Heart left ventricle (tissue), 16 donors: ENCODE measurements at places on chromosomes 5 and 9. TPM values are rescaled to one million over a fixed set of nuclear protein-coding genes. Genes with fewer than 3 reads are reported as not detected.

DNA sequence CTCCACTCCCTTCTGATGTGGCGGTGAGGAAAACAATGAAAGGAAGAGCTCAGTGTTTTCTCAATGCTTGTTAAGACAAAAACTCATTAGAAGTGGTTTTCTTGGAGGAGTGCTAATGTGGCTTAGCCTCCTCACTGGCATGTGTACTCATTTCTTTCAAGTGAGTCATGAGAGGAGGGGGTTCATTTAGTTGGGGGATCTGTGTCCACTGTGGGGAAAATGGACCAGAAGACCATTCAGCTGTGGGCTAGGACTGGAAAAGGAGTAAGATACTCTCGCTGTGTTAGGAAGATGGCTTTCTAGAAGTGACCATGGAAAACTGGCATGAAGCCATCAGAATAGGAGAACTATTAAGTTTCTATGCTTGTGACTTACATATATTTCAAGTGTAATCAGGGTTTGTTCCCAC is 23.5 kb downstream of the KLF9 start:
- DNase-seq = no peak

DNA sequence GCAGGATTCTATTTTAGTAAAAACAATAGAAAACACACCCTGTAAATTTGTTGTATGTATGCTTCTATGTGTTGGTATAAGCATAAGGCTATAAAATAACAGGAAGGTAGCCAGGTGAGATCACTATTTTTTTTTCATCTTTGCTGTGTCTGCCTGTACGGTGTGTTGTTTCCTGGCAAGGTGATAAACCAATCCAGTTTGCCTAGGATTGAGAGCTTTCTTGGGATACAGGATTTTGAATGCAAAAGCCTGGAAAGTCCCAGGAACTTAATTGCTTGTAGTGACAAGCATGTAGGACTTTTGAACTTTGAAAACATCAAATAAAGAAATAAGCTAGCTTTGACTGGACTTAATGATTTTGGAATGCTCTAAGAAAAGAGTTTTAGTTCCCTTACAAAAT is 83.3 kb upstream of the RORB start:
- DNase-seq = no peak

GRCh38 chr9:86721843-86722705 is 225.2 kb downstream of the GAS1 start:
- DNase-seq = peak; percentile 59

DNA sequence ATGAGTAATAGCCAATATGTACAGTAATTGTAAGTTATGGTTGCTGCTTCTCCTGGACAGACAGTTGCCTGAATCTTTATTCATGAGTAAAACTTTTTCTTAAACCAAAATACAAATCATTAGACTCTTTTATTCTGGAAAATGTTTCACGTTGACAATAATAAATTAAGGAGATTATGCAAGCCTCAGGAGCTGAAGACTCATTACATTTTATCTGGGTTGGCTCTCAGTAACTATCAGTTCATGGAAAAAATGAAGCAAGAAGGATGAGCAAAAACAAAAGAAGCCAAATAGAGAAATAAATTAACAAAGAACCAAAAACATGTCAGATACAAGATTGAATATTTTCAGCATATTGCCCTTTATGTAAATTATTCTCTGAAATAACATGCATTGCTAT is 88.9 kb upstream of the PRR16 start:
- no peak for DNase-seq

DNA sequence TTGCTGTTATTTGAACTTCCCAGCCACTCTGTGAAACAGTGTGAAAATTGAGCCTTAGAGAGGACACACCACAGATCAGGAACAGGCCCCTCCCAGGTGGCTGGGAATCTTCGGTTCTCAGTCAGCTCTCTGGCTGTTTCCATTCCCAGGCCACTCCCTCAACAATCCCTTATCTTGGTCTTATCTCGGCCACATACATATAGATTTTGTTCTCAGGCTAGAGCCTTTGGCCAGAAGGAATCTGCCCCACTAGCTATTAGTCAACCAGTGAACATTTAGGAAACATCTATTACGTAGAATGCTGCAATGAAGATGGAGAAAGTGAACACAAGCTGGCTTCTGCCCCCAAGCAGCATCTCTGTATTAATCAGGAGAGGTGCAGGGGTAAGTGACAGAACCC is 21.0 kb upstream of the WWC1 start:
- no peak for DNase-seq

DNA sequence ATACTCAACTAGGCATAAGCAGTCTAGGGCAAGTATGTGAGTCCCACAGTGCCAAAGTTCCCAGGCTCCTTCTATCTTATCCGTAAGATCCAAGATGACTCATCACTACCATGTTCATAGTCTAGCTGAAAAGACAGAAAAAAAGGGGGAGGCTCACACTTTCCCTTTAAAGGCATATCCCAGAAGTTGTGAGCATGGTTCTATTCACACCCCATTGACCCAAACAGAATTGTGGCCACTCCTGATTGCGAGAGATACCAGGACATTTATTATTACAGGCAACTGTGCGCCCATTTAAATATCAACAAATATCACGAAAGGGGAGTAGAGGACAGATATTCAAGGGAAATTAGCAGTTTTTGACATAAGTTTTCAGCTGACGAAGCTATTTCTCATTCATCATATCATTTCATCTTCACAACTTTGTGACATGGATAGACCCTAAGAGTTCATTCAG is 8.1 kb upstream of the PFDN1 start:
- no peak for DNase-seq

DNA sequence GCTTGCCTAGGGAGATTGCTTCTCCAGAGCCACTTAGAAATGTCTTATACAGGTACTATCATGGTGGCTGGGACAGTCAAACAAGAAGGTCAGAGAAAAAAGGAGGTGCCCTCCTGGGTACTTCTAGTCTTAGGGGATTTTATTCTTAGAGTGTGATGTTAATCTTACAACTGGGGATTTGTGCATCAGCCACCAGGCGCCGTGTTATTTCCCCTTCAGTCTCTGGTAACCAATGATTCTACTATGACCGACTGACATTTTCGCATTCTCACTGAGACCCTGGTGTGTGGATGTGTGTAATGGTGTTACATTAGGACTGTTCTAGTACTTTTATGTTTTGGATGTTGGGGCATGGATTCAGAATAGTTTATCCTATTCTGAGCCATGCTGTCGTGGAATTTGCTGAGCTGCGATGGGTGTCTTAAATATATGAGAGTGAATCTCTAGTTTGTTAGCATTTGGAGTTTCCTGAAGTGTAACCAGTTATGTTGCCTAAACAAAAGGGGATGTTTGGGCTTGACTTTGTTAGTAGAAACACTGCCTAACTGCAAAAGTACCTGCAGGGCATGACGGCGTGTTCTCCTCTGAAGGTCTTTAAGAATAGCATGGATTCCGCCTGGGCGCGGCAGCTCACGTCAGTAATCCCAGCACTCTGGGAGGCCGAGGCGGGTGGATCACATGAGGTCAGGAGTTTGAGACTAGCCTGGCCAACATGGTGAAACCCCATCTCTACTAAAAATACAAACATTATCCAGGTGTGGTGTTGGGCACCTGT is 175.2 kb upstream of the DAP start:
- no peak for DNase-seq

DNA sequence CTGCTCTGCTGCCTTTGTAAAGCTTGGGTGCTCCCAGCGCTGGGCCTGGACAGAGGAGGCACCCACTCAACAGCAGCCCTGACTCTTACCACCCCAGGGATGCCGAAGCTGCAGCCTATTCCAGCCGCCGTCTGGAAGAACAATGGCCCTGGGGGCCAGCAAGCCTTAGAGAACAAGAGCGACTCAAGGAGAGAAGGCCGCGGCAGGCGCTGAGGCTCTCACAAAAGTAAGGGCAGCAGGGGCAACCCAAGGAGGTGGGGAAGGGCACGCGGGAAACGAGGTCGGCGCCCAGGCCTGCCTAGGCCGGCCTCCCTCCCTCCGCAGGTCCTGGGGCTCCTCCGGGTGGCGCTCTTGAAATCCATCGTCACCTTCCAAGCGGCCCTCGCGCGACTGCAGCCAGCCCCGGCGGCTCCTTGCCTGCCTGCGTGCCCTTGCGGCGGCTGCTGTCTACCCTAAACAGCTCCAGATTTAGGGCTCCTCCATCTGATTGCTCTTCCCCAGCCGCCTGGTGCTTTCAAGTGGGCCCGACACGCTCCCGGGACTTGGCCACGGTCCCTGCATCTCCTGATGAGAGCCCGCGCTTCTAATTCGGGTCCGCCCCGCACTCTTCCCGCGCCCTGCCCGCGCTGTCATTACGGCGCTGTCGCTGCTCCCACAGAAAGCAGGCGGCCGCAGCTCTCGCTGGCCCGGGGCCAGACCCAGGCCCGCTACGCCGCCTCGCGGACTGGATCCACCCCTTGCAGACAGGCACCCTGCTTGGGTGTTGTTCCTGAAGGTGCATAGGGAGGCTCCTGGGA is 213.3 kb downstream of the SEMA6A start:
- peak; percentile 63 for DNase-seq

DNA sequence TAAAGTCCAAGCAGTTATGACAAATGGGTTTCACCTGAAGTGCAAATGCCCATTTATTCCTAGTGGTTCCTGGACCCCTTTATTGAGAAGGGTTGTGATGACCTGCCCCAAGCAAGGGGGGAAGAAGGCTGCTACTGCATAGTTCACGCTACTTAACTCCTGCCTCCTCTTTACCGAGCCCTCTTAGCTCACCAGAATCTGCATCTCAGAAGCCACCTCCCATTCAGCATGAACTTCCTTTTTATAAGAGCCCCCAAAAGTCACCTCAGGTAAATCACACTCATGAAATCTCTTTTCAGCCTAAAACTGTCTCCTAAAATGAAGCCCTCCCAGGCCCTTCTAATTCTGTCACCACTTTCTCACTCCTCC is 26.6 kb upstream of the C9orf72 start:
- no peak for DNase-seq

Gene ZDHHC21
- 8.7 TPM for total RNA-seq

Gene ENTREP1
- 25.0 TPM for total RNA-seq

Gene PPIC
- total RNA-seq = 42.7 TPM
